ENCODE measurements at places on chromosomes 3 and 15.

GRCh38 chr3:3356846-3357245 is 177.4 kb upstream of the CRBN start:
- DNase-seq = peak; percentile 10

DNA sequence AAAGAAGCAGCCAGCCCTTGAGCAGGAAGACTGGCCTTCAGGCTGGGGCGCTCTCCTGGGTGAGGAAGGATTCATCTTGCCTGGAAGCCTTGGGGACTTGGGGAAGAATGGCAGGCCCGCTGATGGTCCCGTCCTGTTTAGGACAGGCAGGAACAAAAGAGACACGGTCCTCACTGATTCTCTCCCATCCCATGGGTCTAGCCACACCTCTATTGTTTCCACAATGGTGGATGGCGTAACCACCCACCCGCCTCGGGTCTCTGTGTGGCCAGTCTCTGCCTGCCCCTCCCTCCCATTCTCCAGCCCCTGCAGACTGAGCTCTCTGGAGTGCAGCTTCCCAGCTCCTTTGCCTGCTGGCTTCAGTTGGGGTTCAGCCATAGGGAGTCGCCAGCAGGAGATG is 284.3 kb downstream of the UACA start:
- no peak for DNase-seq

DNA sequence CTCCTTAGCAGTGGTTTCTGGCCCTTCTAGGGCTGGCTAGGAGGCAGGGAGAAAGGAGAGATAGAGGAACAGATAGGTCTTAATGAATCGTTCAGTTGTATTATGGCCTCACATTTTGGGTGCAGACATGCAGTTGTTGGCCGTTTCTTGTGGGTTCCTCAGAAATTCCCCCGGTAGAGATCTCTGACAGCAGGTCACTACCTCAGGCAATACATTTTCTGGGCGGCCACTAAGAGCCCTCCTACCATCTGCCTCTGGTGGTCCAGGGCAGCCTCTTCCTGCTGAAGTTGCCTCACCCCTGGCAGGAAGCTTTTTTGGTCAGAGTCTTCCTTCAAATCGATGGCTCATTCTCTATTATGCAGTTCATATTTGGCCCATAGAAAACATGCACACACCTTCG is 266.1 kb downstream of the SV2B start:
- DNase-seq = no peak

DNA sequence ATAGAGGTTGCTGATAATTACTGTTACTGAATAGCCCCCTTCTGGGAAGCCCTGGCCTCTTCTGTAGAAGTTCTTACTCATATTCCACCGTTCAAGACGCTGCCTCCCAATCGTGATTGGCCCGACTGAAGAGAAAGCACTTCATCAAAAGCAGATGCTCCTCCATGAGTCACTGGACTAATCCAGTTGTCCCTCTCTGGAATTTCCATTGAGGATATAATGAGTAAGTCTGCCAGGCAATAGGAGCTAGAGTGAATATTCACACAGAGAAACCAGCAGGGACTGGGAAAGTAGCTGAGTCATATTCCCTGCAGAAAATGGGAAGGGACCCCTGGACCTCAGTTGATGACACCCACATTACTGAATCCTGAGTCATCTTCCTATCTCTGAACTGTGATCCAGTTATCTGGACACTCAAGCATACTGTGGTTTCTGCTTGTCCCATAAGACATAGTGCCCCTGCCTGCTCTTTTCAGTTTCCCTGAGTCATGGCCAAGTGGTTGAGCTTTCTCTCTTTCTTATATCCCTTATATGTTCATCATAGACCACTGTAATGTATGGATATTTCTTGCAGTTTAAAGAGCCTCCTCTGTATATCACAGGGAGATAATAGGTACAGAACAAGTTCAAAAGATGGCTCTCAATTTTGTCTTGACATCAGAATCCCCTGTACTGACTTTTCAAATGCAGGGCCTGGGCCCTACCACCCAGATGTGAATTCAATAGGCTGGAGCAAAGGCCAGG is 151.2 kb upstream of the CDIN1 start:
- DNase-seq = peak; percentile 100

GRCh38 chr3:124559846-124560574 is 170.2 kb upstream of the UMPS start:
- peak; percentile 65 for DNase-seq

DNA sequence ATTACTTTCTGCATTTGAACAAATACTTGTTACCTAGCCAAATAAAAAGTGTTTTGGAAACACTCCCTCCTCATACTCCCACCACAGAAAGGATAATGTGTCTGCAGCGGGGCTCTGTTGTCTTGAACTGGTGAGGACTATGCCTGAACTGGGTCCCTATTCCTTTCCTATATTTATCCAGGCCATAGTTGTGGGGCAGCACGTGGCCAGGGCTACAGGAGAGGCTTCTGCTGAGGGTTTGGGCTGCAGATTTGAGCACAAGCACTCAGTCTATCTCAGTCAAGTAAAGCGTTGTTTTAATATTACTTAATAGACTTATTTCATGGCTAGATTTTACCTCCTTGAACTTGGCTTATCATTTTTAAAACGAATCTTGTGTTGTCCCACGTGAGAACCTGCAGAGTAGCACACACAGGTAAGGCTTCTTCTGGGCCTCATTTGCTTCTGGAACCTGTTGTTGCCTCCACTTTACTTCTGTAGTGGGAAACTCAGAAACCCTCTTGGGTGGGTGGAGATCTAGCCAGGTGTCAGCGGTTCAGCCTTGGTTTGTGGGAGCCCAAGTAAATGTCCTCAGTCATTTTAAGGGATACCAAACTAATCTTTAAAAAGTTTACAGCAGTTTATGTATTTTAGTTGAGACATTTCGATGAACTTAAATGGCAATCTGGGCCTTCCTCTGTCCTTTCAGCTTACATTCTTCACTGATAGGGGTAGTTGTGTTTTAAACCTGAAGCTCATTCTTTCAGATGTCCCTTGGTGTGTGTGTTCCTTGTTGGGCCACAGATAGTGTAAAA is 51.1 kb downstream of the TRIM71 start:
- DNase-seq = no peak

- DNase-seq = peak; percentile 85
Measured at GRCh38 chr15:99708563-99708962, 24.7 kb downstream of the LYSMD4 start.

DNA sequence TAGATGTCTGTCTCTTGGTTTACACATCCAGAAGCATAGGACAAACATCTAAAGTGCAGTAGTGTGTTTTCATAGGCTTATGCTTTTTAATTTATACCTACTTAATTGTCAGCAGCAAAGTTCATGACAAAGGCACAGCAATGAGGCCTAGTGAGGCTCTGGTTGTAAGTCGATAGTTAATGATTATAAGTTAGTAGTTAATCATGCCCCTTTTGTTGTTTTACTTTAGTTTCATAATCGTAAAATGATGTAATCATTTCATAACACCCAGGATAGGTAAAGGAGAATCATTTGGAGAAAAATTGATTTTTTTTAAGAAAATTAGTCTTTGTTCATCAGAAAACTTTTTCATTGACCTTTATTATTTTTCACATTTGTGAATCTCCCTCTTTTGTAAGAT is 351.9 kb downstream of the LSAMP start:
- no peak for DNase-seq

DNA sequence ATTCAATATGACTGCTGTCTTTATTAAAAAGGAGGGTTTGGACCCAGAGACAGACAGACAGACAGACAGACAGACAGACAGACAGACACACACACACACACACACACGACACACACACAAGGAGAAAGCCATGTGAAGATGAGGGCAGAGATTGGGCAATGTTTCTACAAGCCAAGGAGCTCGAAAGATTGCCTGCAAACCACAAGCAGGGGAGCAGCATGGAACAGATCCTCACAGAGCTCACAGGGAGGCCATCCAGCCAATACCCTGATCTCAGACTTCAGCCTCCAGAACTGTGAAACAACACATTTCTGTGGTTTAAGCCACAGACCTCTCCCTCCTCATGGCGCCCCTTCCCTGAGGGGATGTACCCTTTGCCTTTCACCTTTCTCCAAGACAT is 35.8 kb upstream of the ABHD2 start:
- DNase-seq = peak; percentile 99

GRCh38 chr3:196737655-196738054 is 2.0 kb upstream of the PAK2 start:
- DNase-seq = no peak

- DNase-seq = no peak
Measured at GRCh38 chr3:55607175-55607574, 120.1 kb upstream of the WNT5A start.

GRCh38 chr3:108755686-108756085 is 1.5 kb downstream of the RETNLB start:
- DNase-seq = no peak

DNA sequence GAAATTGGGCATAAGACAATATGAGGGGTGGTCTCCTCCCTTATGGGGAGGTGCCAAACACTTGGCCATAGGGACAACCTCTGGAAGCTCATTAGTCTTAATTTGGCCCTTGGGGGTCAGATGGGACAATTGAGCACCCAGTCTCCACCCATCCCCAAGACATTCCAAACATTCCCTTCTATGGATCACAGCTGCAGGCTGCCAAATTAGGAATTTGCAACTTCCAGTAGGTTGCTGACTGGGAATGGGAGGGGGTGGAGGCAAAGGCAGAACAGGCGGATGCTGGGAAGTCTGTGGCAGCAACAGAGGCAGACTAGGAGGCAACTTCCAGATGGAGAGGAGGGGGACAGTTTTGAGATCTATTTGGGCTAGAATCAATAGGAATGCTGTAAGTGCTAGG is 1.4 kb upstream of the PDHB start:
- DNase-seq = peak; percentile 83

DNA sequence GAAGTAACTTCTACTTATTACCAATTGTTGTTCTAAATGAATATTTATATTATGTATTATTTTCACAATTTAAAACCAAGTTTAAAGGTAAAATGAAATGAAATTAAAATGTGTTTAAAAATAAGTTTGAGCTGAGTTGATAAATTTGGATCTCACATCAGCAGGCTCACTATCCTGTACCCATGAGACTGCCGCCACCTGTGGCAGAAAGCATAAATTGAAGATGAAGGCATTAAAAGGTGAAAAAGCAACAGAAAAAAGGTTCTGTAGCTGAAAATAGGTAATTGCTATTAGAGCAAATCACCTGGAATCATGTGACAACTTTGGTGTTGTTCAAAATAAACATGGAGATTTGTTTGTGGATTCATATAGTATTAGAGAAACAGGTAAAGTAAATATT is 133.0 kb upstream of the CADM2 start:
- no peak for DNase-seq

DNA sequence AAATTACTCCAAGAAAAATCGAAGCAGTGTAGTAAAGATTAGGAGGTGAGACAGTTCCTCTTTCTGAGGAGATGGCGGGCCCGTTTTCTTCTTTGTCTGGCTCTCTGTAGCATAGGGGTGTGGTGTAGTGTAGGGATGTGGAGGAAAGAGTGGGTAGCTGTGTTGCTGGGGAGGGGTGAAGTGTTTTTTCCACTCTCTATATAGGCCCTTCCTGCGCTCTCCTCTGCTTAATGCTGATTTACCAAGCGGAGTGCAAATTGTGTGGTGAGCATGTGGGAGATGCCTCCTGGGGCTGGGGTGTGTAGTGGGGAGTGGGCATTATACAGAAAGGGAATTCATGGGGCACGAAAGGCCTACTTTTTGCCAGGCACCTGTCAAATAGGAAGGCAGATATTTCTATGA is 94.9 kb downstream of the ST6GAL1 start:
- DNase-seq = no peak

GRCh38 chr3:149830902-149831301 is 17.9 kb downstream of the RNF13 start:
- DNase-seq = no peak

GRCh38 chr15:31814082-31814481 is 216.2 kb upstream of the CHRNA7 start:
- no peak for DNase-seq

DNA sequence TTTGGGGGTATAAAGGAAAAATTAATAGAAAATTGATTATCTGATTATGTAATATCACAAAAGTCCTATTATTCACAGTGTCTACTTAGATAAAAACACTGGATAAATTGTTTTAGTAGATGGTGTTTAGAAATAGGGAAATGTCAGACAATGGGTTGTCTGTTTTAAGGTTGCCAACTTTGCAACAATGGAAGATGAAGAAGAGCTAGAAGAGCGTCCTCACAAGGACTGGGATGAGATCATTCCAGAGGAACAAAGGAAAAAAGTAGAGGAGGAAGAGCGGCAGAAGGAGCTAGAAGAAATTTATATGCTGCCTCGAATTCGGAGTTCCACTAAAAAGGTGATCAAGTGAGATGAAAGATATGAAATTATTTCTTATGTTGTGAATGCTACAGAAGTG is 84.0 kb downstream of the CHD2 start:
- no peak for DNase-seq

- no peak for DNase-seq
Measured at GRCh38 chr15:78429477-78429876, 8.5 kb upstream of the IREB2 start.

DNA sequence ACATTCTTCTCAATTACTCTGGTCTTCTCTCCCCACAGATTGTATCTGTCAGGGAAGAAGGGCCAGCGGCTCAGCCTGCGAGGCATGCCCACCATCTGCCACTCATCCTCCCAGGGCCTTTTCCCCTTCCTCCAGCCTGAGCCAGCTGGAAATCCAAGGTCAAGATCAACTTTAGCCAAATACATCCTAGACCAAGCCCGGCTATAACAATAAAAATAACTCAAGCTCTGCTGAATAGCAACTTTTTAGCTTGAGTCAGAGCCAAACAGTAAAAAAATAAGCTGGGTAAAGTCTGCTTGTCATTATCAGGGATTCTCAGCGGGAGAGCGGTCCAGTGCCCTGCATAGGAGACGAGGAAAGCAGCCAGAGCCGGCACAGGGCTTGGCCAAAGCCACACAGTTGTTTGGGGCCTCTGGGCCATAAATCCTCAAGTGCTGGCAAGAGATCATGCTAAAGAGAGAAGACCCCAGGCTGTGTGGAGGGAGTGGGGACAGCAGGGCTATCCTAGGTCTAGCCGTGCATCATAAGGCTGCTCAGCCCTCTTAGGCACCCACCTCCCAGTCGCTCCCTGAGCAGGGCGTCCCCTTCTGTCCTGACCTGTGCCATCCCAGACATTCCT is 76.2 kb upstream of the HERC1 start:
- peak; percentile 54 for DNase-seq

- peak; percentile 81 for DNase-seq
Measured at GRCh38 chr3:80733522-80734176, 965.9 kb upstream of the ROBO1 start.

DNA sequence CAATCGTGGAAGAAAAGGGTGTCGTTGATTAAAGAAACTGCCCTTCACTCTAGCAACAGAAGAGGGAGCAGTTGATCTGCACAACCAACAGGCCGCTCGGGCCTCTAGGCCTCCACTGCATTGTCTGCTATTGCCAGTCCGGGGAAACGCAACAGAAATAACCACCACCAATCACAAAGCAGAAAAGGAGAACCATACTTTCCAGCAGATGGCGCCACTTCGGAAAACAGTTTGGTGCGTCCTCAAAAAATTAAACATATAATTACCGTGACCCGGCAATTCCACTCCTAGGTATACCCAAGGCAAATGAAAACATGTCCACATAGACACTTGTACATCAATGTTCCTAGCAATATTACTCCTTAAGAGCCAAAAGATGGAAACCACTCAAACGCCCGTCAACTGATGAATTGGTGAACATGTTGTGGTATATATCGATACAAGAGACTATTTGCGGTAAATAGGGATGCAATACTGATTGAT is 154.1 kb downstream of the TJP1 start:
- DNase-seq = peak; percentile 77

All from astrocyte (in vitro differentiated cells and primary cell).